ENCODE measurements at places on chromosomes 5 and 9. TPM values are rescaled to one million over a fixed set of nuclear protein-coding genes. Genes with fewer than 3 reads are reported as not detected.

ROR2 gene
- total RNA-seq: 12.3 TPM

TAF11L5 gene
- total RNA-seq: not detected

- DNase-seq: no peak
Measured at GRCh38 chr5:132115375-132115774, 41.8 kb downstream of the CSF2 start.

DNA sequence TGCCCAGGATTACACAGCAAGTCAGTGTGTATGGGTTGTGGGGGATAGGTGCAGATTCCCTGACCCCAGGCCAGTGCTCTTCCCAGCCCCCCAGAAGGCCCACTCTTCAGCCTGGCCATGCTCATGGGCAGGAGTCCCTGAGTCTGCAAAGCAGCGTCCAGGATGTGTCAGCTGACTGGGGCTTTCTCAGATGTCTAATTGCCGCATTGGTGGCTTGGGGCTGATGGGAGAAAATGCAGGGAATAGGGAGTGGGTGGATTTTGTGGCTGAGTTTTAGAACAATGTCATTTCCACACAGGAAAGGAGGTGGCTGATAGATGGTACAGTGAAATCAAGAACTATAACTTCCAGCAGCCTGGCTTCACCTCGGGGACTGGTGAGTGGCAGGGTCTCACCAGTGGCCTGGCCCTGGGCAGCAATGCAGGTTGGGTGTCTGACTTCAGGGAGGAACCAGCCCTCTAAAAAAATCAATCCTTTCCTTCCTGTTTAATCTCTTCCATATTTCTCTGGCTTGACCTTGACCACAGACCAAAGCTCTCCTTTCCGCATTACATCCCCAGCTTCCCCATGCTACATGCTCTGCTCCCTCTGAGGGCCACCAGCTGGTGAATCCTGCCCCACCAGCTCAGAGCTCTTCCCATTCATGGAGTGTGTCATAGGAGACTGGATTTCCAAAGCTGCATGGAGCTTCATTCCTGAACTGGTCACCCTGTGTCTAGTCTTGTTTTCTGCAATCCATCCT is 14.2 kb downstream of the GLIPR2 start:
- DNase-seq: no peak

DNA sequence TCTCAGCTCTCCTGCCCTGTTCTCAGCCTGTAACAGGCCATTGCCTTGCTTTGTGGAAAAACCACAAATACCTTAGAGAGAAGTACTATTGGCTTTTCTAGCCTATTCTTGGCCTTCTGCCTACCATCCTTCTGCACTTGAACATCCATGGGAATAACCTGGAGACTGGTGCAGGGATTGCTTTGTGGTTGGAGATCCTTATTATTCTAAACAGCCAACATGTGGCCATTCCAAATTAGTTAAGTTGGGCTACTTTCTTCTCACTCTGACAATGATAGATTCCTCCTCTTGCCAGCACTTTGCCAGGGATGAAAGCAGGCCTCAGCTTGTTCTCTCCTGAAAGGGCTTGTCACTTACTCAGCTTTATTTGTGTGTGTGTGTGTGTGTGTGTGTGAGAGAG is 240.4 kb downstream of the GLIS3 start:
- no peak for DNase-seq

TLX3 gene
- total RNA-seq: not detected

DNA sequence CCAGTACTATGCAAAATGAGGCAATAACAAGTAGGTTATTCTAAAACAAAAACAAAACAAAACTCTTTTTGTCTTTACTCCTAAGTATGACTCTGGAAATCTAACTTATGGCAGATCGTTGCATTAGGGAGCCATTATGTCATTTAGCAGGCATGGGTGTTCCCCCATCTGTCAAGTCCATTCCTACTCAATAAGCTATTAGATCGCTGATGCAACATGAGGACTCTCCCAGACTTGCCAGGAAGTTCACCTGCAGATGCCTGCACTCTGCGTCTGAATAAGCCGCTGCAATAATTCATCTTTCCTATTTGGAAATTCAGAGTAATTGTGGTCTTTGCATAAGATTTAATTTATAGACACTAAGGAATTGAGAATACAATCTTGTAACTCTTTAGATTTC is 585.0 kb downstream of the KIF4B start:
- no peak for DNase-seq

NTNG2 gene
- total RNA-seq: 23.7 TPM

DNA sequence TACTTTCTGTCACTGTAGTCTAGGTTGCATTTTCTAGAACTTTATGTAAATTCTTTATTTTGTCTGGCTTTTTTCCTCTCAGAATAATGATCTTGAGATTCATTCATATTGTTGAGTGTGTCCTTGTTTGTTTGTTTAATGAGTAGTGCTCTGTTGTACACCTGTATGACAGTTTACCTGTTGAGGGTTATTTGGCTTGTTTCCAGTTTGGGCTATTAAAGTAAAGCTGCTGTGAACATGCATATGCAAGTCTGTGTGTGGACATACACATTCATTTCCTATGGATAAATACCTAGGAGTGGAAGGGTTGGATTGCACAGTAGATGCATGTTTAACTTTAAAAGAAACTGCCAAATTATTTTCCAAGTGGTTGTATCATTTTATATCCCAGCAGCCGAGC is 30.4 kb downstream of the MVB12B start:
- DNase-seq: no peak

GRCh38 chr9:107635101-107635802 is 145.7 kb upstream of the KLF4 start:
- DNase-seq: no peak

DNA sequence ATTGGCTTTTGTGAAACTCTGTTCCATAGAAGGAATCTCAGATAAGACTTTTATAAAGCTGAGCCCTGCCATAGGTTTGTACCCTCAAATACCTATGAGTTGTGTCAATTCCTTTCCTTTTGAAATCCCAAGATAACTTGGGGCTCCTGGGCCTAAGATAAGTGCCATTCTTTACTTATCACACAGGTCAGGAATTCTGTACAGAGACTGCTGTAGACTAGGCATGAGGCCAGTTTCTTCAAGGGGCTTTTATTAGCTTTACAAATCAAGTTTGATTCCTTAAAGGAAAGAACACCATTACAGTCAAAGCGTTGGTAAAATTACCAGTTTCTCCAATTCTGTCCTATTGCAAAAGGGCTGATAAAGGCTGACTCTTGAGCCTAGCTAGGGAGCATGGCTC is 39.2 kb downstream of the SHC3 start:
- DNase-seq: no peak

DNA sequence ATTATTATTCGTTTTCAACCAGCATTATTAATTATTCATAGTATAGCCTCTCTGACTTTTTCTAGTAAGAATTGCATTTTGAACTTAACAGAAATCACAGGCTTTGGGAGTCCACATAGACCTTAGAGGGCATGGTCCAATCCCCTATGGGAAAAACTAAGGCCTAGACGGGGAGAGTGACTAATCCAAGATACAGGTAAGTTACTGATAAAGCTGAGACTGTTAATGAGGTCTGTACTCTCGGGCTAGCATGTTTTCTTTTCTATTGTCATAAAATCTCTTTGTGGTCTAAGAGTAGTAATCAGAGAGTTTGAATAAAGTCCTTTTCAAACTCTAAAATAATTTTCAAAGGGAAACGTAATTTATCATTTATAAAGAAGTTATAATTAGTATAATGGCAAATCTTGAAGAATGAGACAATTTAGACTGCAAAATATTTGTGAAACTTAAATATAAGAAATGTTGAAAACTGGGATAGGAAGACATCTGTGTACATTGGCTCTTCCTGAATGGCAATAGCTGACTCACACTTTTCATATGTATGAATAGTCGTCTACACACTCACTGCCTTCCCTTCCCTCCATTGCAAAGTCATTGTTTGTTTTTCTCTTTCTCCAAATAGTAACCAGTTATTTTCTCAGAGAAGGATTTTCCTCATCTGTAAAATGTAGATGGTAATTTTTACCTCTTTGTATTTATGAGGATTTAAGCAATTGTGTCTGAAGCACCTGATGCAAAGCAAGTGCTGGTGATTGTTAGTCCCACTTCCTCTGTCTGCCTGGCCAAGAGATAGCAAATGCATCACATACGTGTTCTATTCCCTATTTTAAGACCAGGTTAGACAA is 207.9 kb upstream of the CD180 start:
- DNase-seq: no peak

DNA sequence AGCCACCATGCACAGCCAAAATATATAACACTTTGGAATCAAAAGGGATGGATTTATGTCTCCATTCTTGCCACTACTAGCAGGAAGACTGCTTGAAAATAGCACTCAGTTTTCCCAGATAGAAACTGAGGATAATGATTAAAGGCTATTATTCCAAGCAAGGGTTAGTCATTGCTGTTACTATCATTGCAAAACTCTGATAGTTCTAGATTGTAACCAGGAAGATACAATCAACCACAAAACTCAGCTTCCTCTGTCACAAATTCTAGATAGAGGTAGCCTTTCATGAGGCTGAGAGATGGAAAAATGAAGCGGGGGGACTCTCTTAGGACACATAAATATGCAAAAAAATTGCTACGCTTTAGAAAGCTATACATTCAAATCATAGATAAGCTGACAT is 3.1 kb downstream of the ANXA1 start:
- no peak for DNase-seq

- DNase-seq: no peak
Measured at GRCh38 chr5:84411832-84412605, 27.3 kb upstream of the EDIL3 start.

- no peak for DNase-seq
Measured at GRCh38 chr9:117719161-117719920, 15.1 kb downstream of the TLR4 start.

Measured in testis (tissue), 5 donors.